ENCODE measurements at places on chromosomes 2 and 18.

GRCh38 chr2:224869601-224870233 is 153.6 kb upstream of the CCDC195 start:
- DNase-seq: no peak
- H3K27me3 ChIP-seq: no peaks in the 10 kb centered on the region
- H3K36me3 ChIP-seq: peaks cover 87% of the 10 kb centered on the region
- no peaks in the 10 kb centered on the region for H3K4me1 ChIP-seq
- H3K27ac ChIP-seq: no peak overlapping the region

DNA sequence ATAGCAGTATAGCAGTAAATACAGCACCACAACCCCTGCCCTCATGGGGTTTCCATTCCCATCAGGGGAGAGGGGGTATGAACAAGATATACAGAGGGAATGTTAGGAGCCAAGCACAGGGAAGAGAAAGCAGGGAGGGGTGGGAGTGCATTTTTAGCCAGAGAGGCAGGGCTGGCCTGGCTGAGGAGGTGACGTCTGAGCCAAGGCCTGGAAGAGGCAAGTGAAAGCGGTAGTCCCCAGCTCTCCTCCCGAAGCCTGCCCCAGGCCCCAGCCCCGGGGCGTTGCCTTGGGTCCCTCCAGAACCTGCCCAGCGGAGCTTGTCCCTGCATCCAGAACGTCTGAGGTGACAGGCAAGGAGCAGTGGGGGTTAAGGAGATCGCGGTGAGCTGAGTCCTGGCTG is 45.1 kb upstream of the FOSL2 start:
- peak overlapping the region; percentile 73 for H3K27ac ChIP-seq
- H3K4me3 ChIP-seq: peak overlapping the region; percentile 6
- no peaks in the 10 kb centered on the region for H3K36me3 ChIP-seq
- H3K4me1 ChIP-seq: peaks cover 15% of the 10 kb centered on the region
- no peak for DNase-seq
- no peaks in the 10 kb centered on the region for H3K27me3 ChIP-seq

DNA sequence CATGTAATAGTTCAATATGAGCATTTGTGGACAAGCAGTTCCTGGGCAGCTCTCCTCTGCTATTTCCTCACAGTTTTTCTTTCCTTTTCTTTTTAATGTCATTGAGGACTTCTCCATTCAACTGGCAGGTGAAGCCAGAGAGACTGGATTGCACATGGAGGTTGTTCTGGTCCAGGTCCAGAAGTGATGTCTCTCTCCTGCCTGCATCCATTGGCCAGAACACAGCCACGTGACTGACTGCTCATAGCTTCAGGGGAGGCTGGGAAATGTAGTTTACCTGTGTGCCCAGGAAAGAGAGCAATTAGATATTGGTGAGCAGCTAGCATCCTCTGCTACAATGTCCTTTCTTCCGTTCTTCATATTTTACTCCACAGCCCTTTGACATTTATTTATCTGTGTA is 20.2 kb upstream of the ADAM23 start:
- peaks cover 5% of the 10 kb centered on the region for H3K27me3 ChIP-seq
- no peaks in the 10 kb centered on the region for H3K4me1 ChIP-seq
- no peak for DNase-seq
- H3K36me3 ChIP-seq: no peaks in the 10 kb centered on the region
- H3K4me3 ChIP-seq: no peak overlapping the region
- no peak overlapping the region for H3K27ac ChIP-seq

DNA sequence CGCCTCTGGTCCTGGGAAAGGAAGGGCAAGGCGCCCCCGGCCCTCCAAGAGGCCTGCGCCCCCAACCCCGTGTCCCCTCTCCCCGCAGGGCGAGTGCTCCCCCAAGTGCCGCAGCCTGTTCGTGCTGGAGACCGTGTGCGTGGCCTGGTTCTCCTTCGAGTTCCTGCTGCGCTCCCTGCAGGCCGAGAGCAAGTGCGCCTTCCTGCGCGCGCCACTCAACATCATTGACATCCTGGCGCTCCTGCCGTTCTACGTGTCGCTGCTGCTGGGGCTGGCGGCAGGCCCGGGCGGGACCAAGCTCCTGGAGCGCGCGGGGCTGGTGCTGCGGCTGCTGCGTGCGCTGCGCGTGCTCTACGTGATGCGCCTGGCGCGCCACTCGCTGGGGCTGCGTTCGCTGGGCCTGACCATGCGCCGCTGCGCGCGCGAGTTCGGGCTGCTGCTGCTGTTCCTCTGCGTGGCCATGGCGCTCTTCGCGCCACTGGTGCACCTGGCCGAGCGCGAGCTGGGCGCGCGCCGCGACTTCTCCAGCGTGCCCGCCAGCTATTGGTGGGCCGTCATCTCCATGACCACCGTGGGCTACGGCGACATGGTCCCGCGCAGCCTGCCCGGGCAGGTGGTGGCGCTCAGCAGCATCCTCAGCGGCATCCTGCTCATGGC is 52.4 kb downstream of the SLC66A2 start:
- no peaks in the 10 kb centered on the region for H3K4me1 ChIP-seq
- no peak overlapping the region for H3K4me3 ChIP-seq
- no peak for DNase-seq
- peaks cover 16% of the 10 kb centered on the region for H3K36me3 ChIP-seq
- no peaks in the 10 kb centered on the region for H3K27me3 ChIP-seq
- no peak overlapping the region for H3K27ac ChIP-seq

DNA sequence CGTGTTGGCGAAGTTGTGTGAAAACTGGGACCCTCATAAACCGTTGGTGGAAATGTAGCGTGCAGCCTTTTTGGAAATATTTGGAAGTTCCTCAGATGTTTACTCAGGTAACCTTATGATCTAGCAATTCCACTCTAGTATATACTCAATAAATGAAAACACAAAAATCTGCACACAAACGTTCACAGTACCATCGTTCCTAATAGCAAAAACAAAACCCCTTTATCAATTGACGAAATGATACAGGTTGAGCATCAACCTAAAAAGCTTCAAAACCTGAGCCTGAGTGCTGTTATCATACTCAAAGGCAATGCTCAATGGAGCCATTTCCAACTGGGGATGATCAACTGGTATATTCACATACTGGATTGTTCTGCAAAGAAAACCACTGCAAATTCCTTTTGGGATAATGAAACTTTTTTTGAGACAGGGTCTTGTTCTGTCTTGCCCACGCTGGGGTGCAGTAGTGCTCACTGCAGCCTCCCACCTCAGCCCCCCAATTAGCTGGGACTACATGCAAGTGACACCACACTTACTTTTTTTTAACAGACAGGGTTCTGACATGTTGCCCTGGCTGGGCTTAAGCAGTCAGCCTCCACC is 777 bp upstream of the C18orf32 start:
- H3K4me3 ChIP-seq: peak overlapping the region; percentile 98
- H3K27me3 ChIP-seq: no peaks in the 10 kb centered on the region
- peaks cover 62% of the 10 kb centered on the region for H3K36me3 ChIP-seq

DNA sequence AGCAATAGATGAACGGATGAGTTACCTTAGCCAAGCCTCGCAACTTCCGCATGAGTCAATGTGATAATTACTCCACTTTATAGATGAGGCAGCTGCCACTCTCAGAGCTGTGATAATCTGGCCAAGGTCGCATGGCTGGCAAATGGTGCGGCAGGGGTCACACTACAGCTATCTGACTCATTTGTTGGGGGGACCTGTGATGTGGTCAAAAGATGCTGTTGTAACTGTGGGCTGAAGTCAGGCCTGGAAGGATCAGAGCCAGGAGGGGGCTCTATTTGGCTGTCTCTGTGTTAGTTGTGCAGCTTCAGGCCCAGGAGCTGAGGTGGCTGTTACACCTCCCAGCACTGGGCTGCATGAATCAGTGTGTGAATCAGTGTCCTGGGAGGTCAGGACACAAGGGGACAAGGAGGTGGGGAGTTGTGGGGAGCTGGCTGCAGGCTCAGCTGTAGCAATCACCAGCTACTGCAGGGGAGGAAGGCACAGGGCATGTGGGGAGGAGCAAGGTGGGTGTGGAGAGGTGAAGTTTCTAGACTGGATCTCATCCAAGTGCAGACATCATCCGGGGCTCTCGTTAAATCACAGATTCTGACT is 33.1 kb downstream of the NGEF start:
- DNase-seq: no peak
- no peak overlapping the region for H3K4me3 ChIP-seq
- H3K4me1 ChIP-seq: no peaks in the 10 kb centered on the region
- H3K27me3 ChIP-seq: peaks cover 2% of the 10 kb centered on the region
- H3K36me3 ChIP-seq: no peaks in the 10 kb centered on the region

GRCh38 chr2:231371430-231372054 is 24.0 kb upstream of the B3GNT7 start:
- H3K36me3 ChIP-seq: no peaks in the 10 kb centered on the region
- DNase-seq: no peak
- H3K4me1 ChIP-seq: no peaks in the 10 kb centered on the region
- no peaks in the 10 kb centered on the region for H3K27me3 ChIP-seq
- H3K27ac ChIP-seq: no peak overlapping the region

DNA sequence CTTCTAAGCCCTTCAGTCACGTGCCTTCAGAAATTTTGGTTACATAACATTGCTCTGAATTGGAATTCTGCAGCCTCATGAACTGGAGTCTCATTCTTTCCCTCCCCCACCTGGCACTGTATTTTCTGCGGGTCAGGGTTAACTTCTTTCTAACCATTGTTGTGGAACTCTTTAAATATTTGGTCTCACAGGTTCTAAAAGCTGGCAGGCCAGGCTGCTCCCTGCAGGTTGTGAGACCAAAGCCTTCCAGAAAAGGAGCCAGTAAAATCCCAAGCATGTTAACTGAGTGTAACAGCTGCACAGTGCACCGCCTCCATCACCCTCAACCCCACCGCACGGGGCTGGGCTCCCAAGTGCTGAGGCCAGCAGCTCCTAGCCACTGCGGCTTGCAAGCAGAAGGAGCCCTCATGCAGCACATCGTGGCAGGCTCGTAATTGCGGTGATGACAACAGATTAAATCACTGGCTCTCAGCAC is 174.1 kb upstream of the ALPP start:
- H3K4me1 ChIP-seq: no peaks in the 10 kb centered on the region
- no peaks in the 10 kb centered on the region for H3K27me3 ChIP-seq
- no peak overlapping the region for H3K27ac ChIP-seq
- H3K4me3 ChIP-seq: no peak overlapping the region

GRCh38 chr18:47260924-47261701 is 9.7 kb upstream of the SKOR2 start:
- no peak overlapping the region for H3K4me3 ChIP-seq
- no peak for DNase-seq
- H3K27ac ChIP-seq: no peak overlapping the region
- no peaks in the 10 kb centered on the region for H3K4me1 ChIP-seq
- H3K27me3 ChIP-seq: peaks cover 77% of the 10 kb centered on the region
- no peaks in the 10 kb centered on the region for H3K36me3 ChIP-seq

DNA sequence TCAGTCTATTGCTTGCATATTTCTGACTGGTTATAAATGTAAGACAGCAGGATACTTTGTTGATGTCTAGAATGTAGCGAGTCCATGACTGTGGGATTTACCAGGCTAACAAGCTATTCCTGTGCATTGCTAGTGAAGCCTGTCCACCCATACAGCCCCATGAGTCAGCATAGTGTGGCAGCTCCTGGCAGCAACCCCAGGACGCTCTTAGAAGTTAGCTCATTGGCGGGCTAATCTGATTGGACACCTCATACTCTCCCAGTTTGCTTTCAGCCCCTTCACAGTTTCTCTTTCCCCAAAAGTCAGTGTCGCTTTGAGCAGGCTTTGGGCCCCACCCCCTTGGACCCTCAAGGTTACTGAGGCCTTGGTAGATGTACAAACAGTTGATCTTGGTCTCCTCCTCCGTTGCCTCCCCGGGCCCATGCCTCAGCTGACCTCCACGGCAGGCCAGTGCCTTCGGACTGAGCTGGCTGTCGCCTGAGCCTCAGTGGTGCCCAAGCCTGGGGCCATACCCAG is 48.0 kb downstream of the COA5 start:
- H3K4me1 ChIP-seq: peaks cover 38% of the 10 kb centered on the region
- H3K36me3 ChIP-seq: peaks cover 55% of the 10 kb centered on the region
- no peak for DNase-seq
- H3K27ac ChIP-seq: peak overlapping the region; percentile 52

- no peak overlapping the region for H3K27ac ChIP-seq
- no peaks in the 10 kb centered on the region for H3K27me3 ChIP-seq
- no peak overlapping the region for H3K4me3 ChIP-seq
- H3K36me3 ChIP-seq: no peaks in the 10 kb centered on the region
- no peak for DNase-seq
Observed at GRCh38 chr2:156229724-156230362, 102.7 kb downstream of the NR4A2 start.

- peaks cover 54% of the 10 kb centered on the region for H3K27me3 ChIP-seq
- peaks cover 5% of the 10 kb centered on the region for H3K4me1 ChIP-seq
- H3K27ac ChIP-seq: no peak overlapping the region
- H3K36me3 ChIP-seq: no peaks in the 10 kb centered on the region
- DNase-seq: no peak
- peak overlapping the region; percentile 54 for H3K4me3 ChIP-seq
Observed at GRCh38 chr18:23688528-23688927, 725 bp upstream of the LAMA3 start.

DNA sequence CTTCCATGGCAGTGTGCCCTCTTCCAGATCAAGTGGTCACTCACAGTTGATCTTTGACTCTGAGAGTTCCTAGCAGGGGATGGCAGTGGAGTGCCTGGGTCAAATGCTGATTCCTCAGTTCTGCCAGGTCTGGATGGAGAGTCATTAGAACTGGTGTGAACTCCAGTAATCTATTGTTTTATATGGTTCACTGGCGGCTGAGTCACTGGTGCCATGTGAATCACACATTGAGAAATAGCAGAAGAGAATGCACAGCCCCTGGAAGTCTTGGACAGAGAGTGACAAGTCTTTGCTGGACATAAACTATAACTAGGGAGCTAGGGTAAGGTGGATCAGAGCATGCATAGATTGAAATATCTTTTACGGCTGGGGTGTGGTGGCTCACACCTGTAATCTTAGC is 86.9 kb downstream of the EIF2AK3 start:
- H3K36me3 ChIP-seq: no peaks in the 10 kb centered on the region
- no peak for DNase-seq
- H3K27ac ChIP-seq: no peak overlapping the region
- no peak overlapping the region for H3K4me3 ChIP-seq
- H3K27me3 ChIP-seq: no peaks in the 10 kb centered on the region

- no peak overlapping the region for H3K4me3 ChIP-seq
- H3K27ac ChIP-seq: no peak overlapping the region
- H3K27me3 ChIP-seq: peaks cover 14% of the 10 kb centered on the region
- no peaks in the 10 kb centered on the region for H3K36me3 ChIP-seq
Observed at GRCh38 chr2:173754165-173754564, 211.0 kb downstream of the SP3 start.

Data from T-helper 2 cell treated with Interferon-gamma antibody and Interleukin-4, amounts not matched to agents 5 μg/mL and 100 μg/mL, for 36 hours (primary cell).